NCI-H1048 (cell line): ENCODE measurements at places on chromosomes 5 and 9.

- DNase-seq = no peak
Measured at GRCh38 chr5:162769019-162769418, 668.4 kb upstream of the CCNG1 start.

- no peak for DNase-seq
Measured at GRCh38 chr9:70382709-70383605, 31.5 kb downstream of the KLF9 start.

DNA sequence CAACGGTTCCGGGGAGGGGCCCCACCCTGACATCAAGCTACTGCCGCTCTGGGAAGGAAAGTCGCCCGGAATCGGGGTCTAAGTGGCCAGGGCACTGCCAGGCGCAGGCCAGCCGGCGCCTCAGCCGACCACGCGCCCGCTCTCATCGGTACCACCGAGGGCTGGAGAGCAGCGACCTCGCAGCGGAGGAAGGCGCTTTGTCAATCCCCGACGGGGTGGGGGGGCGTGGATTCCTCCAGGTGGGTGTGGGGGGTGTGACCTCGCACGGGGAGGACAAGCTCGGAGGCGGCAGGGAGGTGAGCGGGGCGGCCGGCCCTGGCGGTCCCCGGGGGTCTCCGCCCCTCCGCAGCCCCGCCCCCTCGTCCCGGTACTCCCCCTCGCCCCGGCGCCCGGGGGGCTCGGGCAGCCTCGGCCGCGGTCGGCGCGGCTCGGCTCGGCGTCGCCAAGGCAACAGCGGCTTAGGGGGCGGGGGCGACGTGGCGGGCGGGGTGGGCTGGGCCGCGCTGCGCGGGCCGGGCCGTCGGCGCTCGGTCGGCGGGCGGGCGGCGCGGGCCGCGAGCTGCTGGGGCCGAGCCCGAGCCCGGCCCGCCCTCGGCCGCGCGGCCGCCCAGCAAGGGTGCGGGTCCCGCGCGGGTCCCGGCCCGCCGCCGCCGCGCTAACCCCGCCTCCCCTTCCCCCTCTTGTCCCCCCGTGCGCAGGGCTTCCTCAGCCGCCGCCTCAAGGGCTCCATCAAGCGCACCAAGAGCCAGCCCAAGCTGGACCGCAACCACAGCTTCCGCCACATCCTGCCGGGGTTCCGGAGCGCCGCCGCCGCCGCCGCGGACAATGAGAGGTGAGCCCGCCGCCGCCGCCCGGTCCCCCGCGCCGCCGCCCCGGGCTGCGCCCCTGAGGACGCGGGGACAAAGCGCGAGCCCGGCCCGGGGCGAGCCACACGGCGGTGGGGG, 47.5 kb downstream of the DAB2IP start:
- DNase-seq = peak; percentile 55

GRCh38 chr5:134818776-134819175, 27.0 kb upstream of the C5orf24 start:
- DNase-seq = no peak

DNA sequence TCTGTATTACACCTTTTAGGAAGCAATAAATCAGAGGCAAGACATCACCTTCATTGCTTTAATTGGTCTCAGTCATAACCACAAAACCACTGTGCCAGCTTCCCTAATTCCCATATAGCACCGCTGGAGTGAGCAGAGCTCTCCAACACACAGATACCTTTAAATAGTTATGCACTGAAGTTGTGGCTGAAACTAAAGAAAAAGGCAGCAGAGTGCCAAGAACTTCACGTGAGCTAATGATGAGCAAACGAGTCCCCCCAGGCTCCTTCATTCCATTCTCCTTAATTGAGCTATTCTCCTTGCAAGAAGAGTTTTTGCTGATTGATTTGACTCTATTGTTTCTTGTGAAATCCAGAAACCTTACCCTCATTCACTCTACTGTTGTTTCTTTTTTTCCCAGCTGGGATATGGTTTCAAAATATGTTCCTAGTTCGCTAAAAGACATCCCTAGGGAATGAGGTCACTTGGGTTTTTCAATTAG, 501.5 kb downstream of the SPATA31D1 start:
- DNase-seq = no peak

GRCh38 chr9:137501457-137501856, 42.3 kb upstream of the NSMF start:
- DNase-seq = no peak

- DNase-seq = no peak
Measured at GRCh38 chr5:41003670-41004376, 67.3 kb downstream of the MROH2B start.

DNA sequence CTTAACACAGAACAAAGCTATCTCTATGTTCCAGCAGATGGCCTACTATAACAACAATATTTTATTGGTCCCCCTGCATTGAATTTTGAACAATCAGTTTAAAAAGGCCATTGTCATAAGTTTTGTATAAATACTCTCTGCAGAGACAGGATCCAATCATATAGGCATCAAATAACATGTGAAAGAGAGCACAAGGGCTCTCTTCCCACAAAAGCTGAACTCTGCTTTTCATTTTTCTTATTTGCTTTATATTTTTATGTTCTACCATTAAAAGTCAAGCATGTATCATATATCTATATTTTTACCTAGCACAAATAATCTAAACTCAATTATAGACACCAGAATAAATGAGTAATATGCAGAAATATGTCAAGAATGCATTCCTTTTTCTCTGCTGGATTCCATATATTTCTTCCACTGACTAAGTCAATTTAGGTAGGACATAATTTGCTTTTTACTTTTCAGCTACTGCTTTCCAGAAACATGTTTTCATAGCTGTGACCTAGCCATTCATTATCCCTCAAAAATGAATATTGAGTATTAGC, 143.6 kb downstream of the CDH9 start:
- DNase-seq = no peak

- no peak for DNase-seq
Measured at GRCh38 chr9:72360324-72360723, 4.7 kb downstream of the ZFAND5 start.
